ENCODE measurements at places on chromosomes 3 and 15. TPM values are rescaled to one million over a fixed set of nuclear protein-coding genes. Genes with fewer than 3 reads are reported as not detected.

SLC28A1 gene
- total RNA-seq, result not detected

MITF gene
- 6.2 TPM for total RNA-seq

PATL2 gene
- total RNA-seq, result 1.2 TPM

BNC1 gene
- total RNA-seq, result 13.7 TPM

SUCLG2 gene
- 20.8 TPM for total RNA-seq

ADAMTS7 gene
- 25.5 TPM for total RNA-seq

LRTM1 gene
- not detected for total RNA-seq

ERC2 gene
- total RNA-seq, result 7.4 TPM

DNA sequence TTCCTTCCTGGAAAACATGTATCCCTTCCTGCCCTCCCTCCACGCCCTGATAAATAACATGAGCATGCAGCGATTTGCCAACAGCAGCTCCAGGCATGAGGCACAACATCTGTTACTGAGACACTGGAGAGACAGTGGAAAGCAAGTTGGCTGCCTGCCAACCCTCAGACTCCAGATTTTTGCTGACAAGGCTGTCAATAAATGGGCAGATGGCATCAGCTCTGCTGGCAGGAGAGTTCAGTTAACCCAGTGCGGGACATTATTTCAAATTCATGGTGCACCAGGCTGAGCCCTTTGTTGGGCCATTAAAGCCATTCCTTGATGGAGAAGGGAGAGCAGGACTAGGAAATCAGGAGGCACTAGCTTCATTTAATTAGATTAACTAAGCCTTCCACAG, 293.3 kb downstream of the MEX3B start:
- DNase-seq, result no peak

DNA sequence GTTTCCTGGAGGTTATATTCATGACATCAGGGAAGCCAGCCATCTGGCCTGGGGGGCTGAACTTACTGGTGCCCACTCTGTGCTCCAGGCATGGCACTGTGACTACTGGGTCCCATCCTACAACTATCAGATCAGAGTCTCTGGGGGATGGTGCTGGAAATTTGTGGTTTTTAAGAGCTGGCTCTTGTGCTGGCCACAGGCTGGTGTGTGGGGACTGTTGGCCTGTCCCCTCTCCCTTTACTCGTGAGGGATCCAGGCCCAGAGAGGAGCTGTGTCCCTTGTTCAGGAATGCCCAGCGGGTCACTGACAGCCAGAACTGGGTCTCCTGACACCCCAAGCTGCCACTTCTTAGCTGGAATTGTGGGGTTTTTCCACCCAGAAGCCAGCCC, 44.5 kb upstream of the SEC22A start:
- no peak for DNase-seq

DNA sequence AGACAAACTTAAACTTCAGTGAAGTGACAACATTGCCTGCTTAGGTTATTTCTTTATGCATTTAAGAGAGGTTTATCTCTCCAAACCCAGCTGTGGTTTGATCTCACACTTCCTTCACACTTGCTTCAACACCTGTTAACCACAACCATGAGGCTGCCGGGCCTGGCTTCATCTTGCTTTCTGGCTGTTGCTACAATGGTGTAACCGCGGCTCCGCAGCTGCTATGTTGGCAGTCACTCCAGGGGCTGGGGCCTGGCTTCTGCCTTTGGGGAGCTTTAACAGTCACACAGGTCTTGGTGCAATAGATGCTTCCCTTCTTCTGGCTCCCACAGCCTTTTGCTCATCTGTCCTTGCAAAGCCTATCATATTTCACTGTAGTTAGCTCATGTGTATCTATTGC, 72.9 kb upstream of the MNS1 start:
- peak; percentile 2 for DNase-seq

DNA sequence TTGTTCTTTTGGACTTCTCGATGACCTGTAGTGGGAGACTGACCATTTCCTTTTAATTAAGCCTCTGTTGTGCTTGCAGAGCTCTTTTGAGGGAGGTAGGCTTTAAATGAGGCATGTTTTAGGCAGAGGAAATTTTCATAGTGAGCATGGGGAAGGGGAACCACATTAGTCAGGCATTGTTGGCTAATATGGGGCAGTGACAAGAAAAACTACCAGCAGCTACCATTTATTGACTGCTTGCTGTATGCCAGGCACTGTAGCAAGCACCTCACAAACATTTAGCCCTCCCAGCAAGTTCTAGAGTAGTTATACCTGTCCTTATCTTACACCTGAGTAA, 10.9 kb downstream of the ATG7 start:
- DNase-seq, result no peak

DNA sequence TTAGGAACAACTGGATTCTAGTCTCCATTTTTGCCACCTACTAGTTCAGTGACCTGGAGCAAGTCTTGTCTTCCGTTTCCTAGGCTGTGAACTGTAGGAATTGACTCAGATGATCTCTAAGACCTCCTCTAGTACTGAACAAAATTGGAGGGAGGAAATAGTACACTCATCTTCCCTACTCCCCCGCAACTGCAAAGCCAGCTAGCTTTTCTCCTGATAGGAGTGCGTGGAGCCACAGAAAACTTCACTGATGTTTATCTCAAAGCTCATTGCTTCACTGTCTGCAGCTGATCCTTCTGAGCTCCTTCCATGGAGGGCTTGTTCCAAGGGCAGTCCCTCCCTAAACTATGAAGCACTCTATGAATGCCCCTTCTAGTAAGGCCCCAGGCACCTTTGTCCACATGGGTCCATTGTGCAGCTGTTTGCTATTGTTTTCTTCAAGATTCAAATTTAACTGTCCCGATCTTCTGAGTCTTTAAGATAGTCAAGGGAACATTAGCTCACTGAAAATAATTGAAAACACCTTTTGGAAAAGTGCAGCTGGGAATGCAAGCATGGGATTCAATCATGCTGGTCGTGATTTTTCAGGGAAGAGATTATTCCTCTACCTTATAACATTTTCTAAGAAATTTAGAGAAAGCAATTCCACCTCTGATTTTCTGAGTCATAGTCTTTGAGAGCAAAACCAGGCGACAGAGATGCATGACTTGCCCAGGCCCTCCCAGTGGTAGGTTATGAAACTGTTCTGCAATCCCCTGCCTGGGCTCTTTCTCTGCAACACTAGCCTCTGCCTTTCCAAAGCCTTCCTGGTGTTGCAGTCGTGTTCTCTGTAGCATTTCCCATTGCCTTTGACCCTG, 24.3 kb downstream of the FILIP1L start:
- peak; percentile 55 for DNase-seq

GRCh38 chr3:172522871-172523818, at the start of gene TNFSF10:
Gene TNFSF10, minus strand, starts transcription at chr3:172523430. Its CDS starts 46 bp downstream, at chr3:172523384.
- DNase-seq, result peak; percentile 21

GRCh38 chr3:193825617-193826016, 232.6 kb downstream of the OPA1 start:
- DNase-seq, result no peak

- DNase-seq, result no peak
These were observed 91.1 kb downstream of the LINGO1 start for GRCh38 chr15:77541421-77542181.

DNA sequence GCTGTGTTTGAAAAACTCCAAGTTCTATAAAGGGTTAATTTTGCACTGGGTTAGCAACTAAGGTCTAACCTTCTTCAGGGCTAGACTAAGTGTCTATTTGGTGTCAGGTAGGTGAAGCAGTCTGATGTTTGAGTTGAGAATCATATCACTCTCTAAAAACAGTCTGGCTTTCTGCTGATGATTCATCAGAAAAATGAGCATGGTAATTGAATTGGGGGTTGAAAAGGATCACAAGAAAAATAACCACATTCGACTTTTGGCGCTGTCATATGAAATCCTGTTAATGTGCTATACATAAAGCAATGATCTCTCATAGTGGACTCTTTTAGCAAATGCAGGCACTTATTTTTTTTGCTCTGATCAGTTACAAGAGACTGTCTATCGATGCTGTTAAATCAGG, 242.2 kb upstream of the AZI2 start:
- peak; percentile 26 for DNase-seq

- no peak for DNase-seq
These were observed 408.5 kb upstream of the SUCLG2 start for GRCh38 chr3:68062926-68063325.

DNA sequence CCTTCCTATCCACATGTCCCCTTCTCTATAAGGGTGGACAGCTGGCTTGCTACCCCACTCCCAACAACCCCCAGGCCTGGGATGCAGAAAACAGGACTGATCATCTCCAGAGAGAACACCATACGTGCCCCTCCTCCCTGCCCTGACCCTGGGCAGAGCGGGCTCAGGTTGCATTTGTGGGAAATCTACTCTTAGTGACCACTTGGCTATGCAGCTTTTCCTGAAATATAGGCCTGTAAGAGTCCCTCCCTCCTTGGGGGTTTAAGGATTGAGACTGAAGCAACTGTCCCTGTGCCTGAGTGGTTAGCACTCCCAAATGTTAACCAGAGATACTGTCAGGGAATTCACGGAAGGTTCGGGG, 11.7 kb downstream of the SH2D7 start:
- DNase-seq, result no peak

DNA sequence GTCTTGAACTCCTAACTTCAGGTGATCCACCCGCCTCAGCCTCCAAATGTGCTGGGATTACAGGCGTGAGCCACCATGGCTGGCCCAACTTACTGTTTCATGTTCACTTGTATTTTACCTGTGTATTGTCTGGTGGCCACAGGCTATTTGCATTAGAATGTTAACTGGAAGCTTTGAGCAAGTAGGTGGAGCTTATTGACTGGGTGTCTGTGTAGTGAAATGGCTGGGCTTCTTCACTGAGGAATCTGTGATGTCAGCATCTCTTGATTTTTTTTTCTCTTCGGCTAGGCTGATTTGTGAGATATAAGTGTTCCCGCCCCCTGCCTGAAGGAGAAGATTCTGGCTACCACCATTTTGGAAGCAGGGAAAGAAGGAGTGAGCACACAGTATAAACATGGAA, 237.8 kb upstream of the PEX5L start:
- DNase-seq, result no peak

GRCh38 chr3:160886421-160886820, 130.4 kb downstream of the PPM1L start:
- no peak for DNase-seq

DNA sequence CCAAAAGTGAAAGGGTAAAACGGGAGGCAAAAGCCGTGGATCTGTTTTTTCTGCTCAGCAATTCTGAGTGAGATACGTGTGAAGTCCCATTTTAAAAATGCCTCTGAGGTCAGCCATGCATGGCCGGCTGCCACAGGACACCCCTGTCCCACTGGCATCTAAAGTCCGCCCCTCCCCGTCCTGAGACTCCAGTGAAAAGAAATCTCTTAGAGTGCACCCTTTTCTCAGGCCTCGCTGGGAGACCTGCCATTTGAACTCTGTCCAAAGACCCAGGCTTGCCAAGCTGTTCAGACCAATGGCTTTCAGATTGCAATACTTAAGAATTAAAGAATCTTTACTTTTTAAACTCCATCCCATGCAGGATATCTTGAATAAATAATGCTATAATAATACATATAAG, 61.0 kb upstream of the SLC24A5 start:
- DNase-seq, result peak; percentile 47

- DNase-seq, result no peak
These were observed 771.7 kb downstream of the IGSF11 start for GRCh38 chr3:118262800-118263402.

- no peak for DNase-seq
These were observed 27.0 kb upstream of the DYNC1LI1 start for GRCh38 chr3:32597656-32598055.

DNA sequence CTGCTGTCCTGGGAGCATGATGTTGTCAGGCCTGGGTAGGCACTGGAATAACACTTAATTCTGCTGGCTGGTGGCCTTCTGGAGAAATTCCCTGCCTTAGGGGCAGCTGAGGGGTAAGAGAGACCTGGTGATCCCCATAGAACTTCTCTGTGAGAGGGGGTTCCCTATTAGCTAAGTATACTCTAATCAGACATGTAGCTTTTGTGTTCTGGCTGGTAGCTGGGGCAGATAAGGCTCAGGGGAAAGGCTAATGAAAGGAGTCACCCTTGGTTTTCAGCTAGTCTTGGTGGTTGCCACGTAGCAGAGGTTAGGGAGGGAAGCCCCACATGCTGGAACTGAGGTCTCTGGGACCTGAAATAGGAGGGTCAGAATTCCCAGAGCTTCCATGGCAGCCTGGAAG, 952 bp upstream of the HDDC3 start:
- DNase-seq, result no peak

- peak; percentile 48 for DNase-seq
These were observed 6.5 kb upstream of the GSK3B start for GRCh38 chr3:120100711-120101110.
